ENCODE measurements at places on chromosomes 6 and 20.

- no peak for DNase-seq
These were observed 46.1 kb upstream of the JAG1 start for GRCh38 chr20:10719740-10720385.

GRCh38 chr20:37781626-37782025 lies 87.8 kb downstream of the CTNNBL1 start:
- no peak for DNase-seq

DNA sequence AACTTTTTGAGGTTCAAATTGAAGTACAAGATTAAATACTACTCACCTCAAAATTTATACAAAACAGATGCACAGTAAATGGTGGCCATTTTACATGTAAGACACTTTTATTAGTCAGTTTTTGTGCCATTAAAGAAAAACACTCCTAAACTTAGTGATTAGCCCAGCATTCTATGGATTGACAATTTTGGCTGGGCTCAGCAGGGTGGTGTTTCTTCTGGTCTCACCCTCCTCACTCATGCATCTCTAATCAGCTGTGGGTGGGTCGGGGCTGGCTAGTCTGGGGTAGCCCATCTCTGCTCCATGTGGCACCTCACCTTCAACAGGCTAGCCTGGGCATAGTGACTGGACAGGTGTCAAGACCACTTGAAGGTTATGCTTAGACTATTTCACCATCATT lies 71.6 kb upstream of the BTBD3 start:
- DNase-seq = no peak

- peak; percentile 35 for DNase-seq
These were observed 71.2 kb downstream of the RAMACL start for GRCh38 chr6:166515072-166515810.

DNA sequence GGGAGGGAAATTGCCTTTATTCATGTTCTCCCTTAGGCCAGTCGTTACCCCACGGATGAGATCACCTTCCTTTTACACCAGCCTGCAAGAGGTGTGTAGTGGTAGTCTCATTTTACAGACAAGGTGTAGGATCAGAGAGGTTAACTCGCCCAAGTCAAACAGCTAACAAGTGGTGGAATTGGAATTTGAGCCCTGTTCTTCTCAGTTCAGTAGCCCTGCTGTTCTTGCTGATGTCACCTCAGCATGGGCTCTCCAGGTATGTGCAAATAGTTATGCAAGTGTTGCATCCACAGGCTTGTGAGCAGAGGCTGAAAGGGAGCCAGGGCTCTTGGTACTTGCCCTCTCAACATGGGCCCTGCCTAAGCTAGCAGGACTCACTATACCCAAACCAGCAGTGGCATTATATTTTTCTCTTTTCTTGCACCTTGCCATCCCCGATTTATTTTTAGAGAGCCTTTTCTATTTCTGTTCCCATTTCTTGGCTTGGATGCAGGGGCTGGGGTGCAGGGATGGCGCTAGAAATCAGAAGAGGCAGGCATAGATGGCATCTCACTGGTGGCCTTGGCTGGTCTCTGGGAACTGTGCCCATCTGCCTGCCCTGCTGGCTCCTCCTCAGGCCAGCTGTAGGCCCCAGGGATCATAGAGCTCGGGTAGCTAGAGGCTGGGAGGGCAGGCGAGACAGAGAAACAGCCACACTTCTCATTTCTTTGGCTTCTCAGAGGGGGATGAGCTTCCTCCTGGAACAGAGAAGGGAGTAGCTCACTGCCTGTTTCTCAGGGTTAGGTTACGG lies 18.2 kb downstream of the PPARD start:
- DNase-seq = no peak

DNA sequence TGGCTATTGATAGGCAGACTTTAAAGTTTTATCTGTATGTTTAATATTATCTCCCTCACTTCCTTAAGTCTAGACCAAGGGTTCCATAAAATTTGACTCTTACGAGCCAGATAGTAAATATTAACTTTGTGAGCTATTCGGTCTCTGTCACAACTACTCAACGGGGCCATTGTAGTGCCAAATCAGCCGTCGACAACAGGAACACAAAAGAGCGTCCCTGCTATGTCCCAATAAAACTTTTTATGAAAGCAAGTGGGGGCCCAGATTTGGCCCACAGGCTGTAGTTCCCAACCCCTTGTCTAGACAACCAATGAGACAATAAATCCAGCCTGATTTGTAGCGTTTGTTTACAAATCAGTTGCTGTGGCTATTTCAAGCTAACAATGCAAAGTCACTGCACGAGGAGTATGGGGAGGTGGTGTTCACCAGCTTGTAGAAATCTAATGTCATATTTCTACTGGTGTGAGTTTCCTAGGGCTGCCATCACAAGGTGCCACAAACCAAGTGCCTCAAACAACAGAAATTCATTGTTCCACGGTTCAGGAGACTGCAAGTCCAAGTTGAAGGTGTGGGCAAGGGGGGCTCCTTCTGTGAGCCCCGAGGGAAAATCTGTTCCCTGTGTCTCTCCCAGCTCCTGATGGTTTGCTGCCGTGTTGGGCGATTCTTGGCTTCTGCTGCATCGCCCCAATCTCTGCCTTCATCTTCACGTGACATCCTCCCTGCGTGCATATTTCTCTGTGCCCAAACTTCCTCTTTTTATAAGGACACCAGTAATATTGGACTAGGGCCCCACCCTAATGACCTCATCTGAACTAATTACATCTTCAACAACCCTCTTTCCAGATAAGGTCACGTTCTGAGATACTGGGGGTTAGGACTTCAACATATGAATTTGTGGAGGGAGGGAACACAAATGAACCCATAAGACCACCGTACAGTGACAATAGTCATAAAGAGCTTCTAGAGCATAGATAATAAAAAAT lies 356.0 kb upstream of the JARID2 start:
- DNase-seq = no peak

GRCh38 chr6:47663462-47664216 lies 34.7 kb upstream of the ADGRF4 start:
- DNase-seq = no peak

GRCh38 chr20:47865451-47865850 lies 80.2 kb upstream of the SULF2 start:
- no peak for DNase-seq

- DNase-seq = no peak
These were observed 37.2 kb downstream of the HM13 start for GRCh38 chr20:31551163-31552081.

All from stimulated activated CD4-positive, alpha-beta T cell treated with anti-CD3 and anti-CD28 coated beads, Interleukin-4, amount 100 ng/mL, for 4 hours (primary cell).